ENCODE measurements at places on chromosomes 5 and 9.

- no peak for DNase-seq
These were observed 64.4 kb downstream of the ARRDC3 start for GRCh38 chr5:91318724-91319123.

- no peak for DNase-seq
These were observed 120.8 kb upstream of the ZNF608 start for GRCh38 chr5:124867137-124867704.

- DNase-seq = no peak
These were observed 595.2 kb downstream of the RAB3C start for GRCh38 chr5:59178071-59178470.

DNA sequence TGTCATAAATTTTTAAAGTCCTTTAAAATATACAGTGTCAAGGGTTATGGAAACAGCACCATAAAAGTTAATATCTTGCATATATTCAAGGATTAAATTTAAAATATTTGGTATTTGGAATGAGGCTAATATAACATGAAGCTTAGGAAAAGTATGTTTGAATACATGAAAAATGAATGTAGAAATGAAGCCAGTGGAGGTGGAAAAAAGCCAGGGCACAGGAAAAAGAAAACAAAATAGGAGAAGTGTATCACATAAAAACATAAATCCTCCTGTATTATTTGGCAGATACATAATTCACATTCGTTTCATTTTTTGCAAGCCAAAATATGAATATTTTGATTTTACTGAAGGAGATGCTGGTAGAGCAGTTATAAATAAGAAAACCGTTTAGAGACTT is 587.0 kb upstream of the ZNF608 start:
- no peak for DNase-seq

All from stimulated activated CD4-positive, alpha-beta T cell treated with anti-CD3 and anti-CD28 coated beads, Interleukin-1b, Interleukin-23, amount 100 ng/mL, for 1 hour (primary cell).